ENCODE measurements at places on chromosomes 13 and 19.
A peak's percentile ranks its signal among the peaks of the same experiment; 100 is the strongest.

- peak; percentile 63 for DNase-seq
Observed at GRCh38 chr19:41144403-41144802, 30.2 kb downstream of the CYP2F1 start.

DNA sequence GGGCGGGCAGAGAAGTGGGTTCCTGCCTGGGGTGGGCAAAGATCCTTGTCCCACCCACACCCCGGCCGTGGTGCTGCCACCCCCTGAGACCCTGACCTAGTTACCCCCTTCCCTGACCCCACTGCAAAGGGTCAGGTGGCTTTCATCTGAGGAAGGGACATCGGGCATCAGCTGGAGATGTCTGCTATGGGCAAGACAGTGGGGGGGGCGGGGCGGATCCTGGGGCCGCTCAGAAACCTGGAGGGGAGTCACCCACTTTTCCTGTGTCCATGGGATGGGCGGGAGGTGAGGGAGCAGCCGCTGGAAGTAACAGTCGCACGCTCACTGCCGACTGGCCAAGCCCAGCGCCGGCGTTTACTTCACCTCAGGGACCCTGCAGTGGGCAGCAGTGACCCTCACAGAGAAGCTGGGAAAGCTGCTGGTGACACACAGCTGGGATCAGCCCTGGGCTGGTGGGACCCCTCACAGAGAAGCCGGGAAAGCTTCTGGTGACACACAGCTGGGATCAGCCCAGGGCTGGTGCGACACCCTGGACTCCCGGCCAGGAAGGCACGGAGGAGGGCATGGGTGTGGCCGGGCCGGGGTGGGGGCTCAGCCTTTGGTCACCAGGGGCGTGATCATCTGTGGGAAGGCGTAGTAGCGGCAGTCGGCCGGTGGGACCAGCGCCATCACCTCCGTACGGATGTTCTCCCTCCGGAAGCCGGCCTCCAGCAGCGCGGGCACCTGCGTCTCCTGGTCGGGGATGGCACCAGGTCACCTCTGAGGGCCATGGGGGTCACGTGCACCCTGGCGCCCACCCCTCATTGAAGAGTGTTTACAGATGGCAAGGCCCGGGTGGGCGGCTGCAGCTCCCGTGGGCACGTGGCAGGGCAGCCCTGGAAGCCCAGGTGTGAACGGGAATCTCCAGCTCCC is 4.3 kb downstream of the GAMT start:
- no peak for DNase-seq

- DNase-seq = peak; percentile 11
Observed at GRCh38 chr19:51948975-51949374, 21.7 kb downstream of the ZNF613 start.

- DNase-seq = no peak
Observed at GRCh38 chr19:10747674-10748073, 29.8 kb downstream of the DNM2 start.

GRCh38 chr13:97425590-97425989 is 8.4 kb upstream of the RAP2A start:
- no peak for DNase-seq

GRCh38 chr13:97492257-97492656 is 58.3 kb downstream of the RAP2A start:
- DNase-seq = no peak

DNA sequence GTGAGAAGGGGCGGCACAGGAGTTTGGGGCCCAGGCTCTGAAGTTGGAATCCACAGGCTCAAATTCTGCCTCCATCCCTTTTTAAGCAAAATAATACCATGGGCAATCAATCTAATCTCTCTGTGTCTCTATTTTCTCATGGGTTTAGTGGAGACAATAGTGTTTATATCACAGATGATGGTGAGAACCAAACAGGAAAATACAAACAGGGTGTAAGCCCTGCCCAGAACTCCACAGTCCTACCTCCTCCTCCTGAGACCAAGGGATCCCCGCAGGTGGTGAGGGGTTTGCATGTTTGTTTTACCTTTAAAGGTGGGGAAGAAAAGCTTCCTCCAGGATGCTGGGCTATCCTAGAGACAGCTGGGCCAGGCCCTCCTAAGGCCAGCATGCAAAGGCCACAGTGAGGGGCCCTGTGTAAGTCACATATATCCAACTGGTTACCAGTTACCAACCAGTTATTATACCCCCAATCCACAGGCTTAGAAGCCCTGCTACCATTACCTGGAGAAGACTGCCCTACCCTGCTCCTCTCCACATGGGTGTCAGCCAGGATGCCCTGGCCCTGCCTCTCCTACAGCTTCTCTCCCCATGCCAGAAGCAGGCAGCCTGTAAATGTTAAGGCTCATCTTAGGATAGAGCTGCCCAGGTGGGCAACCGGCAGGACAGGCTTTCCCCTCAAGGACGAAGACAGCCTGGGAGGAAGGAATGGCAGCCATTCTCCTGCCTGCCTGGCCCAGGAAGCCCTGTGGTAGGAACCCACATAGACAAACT is 658.4 kb downstream of the UQCRFS1 start:
- DNase-seq = no peak

DNA sequence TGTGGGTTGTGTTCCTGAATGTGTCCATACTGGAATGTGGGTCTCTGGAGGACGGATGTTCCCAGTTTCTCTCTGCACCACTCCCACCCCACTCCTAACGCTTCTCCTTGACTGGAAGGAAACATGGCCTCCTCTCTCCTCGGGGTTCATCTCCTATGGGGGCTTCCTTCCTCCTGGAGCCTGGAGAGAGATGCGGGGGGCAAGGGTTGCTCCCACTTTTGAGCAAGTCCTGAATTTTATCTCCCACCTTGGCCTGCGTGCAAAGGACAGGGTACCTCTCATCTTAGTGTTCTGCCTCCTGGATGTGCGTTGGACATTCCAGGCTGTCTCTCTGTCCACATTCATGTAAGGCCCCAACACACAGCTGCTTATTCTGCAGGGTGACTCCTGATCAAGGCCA is 52.5 kb upstream of the UQCRFS1 start:
- DNase-seq = no peak

DNA sequence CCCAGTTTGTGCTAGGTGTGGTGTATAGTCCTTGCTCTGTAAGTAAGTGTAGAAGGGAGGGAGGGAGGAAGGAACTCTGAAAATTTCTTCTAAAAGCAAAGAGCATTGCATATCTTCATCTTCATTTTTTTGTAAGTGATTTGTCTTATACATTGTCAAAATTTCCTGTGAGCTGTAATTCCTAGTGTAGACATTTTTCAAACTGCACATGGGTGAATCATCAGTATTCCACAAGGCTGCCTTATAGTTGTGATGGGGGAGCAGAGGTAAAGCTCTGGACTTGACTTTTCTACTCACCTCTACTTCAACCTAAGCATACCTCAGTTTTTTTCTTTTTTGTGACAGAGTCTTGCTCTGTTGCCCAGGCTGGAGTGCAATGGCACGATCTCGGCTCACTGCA is 86.9 kb downstream of the CDK8 start:
- no peak for DNase-seq

DNA sequence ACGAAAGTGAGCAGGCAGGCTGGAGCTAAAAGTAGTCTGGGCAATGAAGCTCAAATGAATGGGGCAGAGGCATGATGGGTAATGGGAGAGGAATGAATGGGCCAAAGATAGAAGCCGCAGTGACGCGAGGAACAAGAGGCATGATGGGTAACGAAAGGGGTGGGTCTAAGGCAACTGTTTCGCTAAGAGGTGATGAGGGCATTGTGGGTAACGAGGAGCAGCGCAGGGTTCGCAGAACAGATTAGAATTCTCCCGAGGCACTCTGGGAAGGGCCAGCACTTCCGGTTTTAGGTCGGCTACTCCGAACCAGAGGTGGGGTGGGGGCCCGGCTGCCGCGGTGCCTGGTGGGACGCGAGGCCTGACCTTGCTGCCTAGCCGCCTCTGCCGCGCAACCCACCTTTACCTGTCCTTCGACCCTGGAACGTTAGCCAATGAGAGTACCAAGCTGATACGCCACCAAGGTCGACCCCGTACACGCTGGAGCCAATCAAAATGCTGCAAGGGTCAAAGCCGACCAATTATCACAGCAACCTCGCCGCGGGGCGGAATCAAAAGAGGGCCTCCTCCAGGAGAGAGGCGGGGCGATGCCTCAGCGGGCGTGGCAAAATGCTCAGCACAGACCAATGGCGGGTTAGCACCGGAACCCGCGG is 563 bp upstream of the TOMM40 start:
- DNase-seq = peak; percentile 100

GRCh38 chr13:106230450-106230849 is 305.0 kb downstream of the EFNB2 start:
- DNase-seq = no peak

DNA sequence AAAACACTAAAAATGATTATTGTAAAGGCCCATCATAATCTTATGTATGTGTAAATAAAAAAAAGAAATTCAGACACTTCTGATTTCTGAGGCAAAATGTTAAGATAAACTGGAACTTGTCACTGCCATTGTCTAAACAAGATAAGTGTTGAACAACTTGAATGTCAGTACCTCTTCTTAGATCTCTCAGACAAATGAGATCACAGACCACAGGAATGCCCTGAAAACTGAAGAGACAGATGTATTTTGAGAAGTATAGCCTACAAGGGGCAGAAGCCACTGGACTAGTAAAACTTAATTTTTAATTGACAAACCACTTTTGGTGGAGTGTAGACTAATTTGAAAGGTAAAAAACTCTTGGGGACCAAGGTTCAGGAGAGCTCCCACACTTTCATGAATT is 375.5 kb upstream of the SLITRK5 start:
- DNase-seq = no peak

DNA sequence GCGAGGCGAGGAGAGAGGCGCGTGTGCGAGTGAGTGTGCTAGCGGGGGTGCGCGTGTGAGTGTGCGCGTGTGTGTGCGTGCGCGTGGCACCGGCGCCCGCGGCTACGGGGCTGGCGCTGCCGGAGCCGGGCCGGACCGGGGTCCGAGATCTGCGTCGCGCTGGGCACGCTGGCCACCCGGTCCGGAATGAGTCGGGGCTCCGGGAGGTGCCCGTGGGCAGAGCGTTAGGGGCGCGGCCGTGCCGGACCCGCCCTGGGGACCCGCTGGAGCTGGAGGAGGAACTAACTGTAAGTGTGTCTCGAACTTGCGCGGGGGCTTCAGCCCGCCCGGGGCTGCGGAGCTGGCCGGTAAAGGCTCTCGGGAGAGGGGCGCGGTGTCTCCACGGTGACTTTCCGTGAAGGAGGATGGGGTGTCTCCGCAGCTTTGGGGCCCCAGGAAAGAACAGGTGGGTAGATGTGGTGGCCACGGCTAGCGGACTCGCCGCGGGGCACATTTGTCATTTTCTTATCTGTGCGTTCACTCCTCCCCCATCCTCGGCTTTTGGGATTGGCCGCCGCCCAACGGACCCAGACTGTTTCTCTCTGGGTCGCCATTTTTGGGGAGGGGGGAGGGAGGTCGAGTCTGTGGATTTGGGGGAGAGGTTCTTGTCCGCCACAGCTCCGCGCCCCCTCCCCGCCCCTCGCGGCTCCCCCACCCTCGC is 10.1 kb upstream of the SOX1 start:
- DNase-seq = no peak

- DNase-seq = no peak
Observed at GRCh38 chr19:2276429-2276986, 5.5 kb downstream of the PEAK3 start.

Data from globus pallidus (tissue), 1 donor.